Islet precursor cell (in vitro differentiated cells): ENCODE measurements at places on chromosomes 7 and 10.

DNA sequence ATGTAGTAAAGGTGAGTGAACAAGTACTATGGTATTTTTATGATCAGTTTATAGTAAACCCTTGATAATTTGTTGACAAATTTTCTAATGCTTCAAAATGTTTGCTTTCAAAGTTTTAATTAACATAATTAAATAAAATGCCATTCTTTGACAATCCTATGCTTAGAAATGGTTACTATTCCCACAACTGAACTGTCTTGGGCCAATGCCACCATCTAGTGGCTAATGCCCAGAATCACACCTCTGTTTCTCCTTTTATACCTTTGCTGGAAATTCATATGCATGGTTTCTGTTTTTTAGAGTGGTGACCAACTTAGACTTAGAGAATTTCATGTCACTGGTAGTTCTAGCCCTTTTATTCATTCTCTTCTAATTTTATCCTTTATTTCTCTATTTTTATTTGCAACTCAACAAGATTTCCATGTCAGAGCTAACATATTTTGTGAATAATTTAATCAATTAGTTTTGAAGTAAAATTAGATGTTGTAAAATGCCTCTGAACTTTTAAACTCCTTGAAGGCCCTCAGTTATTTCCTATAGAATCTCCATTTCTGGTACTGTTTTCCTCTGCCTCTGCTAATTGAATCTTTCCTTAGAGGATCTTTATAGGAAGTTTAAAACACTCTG lies 31.1 kb downstream of the PCGF5 start:
- DNase-seq = peak; percentile 54

DNA sequence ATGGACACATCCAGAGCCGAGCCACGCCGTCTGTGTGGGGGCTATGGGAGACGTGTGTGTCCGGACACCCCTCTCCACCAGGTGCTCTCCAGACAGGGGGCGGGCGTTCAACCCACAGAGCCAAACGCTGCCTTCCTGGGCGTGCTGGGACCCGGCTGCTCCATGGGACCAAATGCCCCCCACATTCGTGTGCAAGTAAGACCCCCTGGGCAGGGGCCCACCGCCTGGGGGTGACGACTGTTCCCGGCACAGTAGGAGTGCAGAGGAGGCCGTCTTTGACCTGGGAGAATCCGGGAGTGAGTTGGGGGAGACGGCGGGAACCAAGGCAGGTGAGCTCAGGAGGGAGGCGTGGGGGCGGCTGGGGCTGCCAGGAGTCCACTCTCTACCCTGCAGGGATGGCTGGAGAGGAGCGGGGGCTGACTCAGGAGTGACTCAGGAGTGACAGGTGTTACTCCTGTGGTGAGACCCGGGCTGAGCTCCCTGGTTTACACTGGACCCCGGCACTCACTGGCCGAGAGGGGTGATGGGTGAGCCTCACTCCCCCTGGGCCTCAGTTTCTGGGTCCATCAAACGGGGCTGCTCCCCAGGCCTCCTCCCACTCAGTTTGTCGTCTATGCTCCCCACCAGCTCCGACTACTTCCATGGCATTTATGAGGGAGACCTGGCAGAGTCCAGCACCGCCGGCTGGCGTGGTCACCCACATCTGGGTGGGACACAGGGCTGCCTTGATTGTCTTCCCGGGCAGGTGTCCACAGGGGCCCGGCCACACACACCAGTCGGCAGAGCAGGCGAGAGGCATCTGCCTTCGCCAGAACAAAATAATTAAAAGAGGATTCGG lies 95.0 kb downstream of the MICALL2 start:
- no peak for DNase-seq

- no peak for DNase-seq
Observed at GRCh38 chr10:60955957-60956425, 12.0 kb upstream of the RHOBTB1 start.

DNA sequence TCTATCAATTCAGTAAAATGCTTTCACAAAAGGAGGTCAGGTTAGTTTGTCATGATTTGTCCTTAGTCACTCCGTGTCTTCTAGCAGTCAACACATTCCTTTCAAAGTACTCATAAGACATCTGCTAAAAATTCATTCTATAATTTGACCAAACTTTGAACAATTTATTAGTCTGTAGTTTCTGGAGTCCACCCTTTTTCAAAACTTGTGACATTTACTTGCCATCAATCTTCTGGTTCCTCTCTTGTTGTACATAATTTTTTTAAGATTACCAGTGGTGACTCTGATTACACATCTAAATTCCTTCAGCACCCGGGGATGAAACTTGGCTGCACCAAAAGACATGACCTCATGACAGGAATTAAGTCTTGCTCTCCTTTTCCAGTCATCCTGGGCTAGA lies 130.1 kb downstream of the NEBL start:
- no peak for DNase-seq

GRCh38 chr10:7861509-7862120 lies 43.3 kb downstream of the TAF3 start:
- no peak for DNase-seq

GRCh38 chr10:17756557-17757217 lies 4.7 kb downstream of the TMEM236 start:
- no peak for DNase-seq

DNA sequence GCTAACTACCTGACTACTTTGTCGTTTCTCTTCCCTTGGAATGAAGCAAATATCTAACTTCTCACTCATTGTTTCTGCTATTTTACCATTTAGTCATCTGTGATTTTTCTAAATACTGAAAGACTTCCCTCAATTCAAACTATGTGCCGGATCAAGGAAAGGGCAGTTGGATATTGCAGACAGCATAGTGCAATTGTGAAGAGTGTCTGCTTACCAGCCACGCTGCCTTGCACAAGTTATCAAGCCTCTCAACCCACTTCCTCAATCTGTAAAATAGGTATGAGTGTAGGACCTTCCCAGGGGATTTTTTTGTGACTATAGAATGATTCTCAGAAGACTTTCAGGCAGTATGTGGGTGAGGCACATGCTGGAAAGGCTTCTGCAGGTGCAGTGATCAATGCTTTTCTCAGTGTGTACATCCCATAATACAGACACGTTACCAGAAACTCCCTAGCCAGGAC lies 54.3 kb downstream of the EGFR start:
- DNase-seq = no peak

DNA sequence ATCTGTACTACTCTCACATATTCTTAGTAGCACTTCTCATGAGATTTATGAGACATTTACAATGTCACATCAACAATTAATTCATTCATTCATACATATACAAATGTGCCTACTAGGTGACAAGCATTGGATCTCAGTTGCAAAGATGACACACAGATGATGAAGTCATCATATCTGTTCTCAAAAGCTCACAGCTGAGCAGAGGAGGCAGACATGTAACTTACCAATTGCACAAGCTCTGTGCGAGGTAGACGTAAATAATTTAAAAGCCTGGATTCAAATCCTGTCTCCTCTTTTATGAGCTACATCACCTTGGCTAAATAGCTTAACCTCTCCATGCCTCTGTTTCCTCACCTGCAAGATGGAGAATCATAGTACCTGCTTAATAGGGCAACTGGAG lies 109.4 kb upstream of the FAM133B start:
- DNase-seq = no peak

GRCh38 chr10:4590807-4591206 lies 235.2 kb upstream of the AKR1E2 start:
- no peak for DNase-seq
